ENCODE measurements at places on chromosomes 3 and 15.

- no peak for DNase-seq
Measured at GRCh38 chr3:144645300-144645699, 673.7 kb downstream of the DIPK2A start.

DNA sequence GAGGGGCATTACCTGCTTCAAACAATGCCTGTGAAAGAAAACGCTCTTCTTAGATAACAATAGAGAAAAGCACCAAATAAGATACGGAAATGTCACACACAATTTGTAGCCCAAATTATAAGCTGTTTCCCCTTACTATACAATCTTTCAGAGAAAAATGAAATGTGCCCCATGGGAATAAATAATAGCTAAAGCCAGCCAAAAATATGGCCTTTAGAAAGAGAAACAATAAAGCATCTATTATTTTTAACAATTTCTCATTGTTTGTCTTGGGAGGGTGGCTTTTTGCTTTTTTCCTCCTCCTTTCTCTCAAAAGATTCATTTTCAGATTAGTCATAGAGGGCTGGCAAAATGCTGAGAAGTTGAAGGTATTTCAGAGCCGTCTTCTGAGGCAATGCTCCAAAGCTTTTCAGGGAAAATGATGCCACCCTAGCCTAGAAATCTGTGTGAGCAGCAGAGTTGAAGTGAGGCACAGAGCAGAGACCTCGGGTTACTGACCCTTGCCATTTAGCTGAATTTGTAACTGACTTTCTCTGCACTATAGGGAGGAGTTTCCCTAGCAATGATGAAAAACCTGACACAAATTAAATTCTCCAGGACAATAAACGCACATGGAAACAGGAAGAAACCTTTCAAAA is 86.3 kb upstream of the PRICKLE2 start:
- no peak for DNase-seq

- no peak for DNase-seq
Measured at GRCh38 chr15:25329696-25330095, 109.1 kb downstream of the UBE3A start.

DNA sequence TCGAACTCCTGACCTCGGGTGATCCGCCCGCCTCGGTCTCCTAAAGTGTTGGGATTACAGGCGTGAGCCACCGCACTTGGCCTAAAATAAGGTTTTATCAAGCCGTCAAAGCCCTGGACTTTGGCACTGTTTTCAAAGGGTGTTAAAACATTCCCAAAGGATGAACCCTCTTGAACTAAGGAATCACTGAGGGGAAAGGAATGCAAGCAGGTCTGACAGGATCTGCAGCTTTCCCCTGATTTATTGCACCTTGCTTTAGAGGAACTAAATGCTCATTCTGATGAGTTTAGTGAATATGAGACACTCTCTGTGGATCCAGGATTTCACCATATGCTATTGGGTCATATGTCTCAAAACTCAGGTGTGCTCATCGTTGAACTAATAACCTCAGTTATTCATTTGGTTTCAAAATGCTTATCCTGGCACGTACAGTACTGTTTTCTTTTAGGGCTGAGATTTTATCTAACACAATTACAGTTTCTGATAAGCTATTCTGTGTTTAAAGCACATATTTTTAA is 63.0 kb upstream of the TSC22D2 start:
- DNase-seq, result no peak

DNA sequence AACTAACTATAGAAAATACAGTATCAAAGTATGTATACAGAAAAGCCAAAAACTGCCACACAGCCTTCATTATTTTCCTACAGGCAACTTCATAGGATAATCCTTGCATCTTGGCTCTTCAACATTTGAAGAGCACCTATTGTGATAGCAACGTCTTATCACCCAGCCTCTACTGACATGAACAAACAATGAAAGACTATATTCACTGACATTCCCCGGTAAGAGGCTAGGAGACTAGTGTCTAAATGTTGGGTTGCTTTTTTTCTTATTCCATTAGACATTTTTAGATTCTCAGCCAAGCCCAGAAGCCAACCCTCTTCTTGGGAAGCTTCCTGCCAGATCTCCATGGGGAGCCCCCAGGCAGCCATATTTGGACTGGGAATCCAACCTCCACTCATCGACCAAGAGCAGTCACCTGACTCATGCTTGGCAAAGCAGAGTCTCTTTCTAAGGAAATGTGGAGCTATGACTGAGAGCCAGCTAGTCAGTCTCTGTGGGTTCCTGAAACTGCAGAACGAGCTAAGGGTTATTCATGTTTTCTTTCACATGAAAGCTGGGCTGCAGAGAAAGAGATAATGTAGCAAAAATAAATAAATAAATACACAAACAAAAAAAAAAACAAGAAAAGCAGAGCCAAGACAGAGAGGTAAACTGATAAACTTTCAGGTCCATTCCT is 227.5 kb downstream of the MAGI1 start:
- no peak for DNase-seq

DNA sequence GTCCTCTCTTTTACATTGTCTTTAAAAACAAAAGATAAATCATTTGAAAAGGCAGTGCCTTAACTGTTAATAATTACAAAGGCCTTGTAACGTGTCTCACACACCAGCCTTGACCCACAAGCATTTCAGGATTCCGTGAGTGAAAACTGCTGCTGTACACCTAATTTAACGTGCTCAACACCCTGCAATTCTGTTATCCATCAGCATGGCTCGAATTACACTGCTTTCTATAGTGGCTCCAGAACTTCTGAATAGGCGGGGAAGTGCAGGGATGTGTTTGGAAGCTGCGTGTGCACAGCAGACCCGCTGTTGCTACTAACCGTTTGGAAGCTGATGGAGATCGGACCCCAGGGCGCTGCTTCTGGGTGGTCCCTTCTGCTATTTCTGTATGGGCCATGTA is 9.9 kb upstream of the ETFA start:
- DNase-seq, result no peak

GRCh38 chr15:96625256-96625655 is 294.8 kb downstream of the NR2F2 start:
- DNase-seq, result no peak

DNA sequence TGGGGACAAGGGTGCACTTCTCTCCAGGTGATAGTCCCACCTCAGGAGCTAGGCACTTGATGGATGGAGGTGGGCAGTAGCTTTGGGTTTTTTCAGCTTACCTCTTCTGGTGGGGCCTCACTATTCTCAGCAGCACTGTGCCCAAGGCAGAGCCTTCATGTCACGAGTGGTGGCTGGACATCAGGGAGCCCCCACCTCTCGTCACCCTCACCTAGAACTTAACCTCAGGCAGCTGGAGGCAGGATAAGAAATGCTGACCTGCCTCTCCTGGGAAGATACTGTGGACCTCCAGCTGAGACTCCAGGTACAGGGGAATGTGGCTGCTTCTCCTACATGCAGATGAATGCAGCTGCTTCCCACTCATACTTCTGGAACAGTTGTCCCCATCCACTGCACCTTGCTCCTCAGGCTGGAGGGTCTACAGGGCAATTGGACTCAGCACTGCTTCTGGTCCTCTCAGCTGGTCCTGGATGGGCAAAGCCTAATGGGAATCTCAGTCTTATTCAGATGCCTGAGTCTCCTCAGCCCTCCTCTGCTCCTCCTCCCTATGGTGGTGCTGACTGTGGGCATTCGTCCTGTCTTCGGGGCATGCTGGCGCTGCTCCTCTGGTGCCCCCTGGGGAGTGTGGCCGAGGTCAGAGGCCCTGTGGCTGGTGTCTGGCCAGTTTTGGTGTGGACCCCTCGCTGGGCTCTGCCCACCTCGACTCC is 129.9 kb downstream of the KLF13 start:
- no peak for DNase-seq

DNA sequence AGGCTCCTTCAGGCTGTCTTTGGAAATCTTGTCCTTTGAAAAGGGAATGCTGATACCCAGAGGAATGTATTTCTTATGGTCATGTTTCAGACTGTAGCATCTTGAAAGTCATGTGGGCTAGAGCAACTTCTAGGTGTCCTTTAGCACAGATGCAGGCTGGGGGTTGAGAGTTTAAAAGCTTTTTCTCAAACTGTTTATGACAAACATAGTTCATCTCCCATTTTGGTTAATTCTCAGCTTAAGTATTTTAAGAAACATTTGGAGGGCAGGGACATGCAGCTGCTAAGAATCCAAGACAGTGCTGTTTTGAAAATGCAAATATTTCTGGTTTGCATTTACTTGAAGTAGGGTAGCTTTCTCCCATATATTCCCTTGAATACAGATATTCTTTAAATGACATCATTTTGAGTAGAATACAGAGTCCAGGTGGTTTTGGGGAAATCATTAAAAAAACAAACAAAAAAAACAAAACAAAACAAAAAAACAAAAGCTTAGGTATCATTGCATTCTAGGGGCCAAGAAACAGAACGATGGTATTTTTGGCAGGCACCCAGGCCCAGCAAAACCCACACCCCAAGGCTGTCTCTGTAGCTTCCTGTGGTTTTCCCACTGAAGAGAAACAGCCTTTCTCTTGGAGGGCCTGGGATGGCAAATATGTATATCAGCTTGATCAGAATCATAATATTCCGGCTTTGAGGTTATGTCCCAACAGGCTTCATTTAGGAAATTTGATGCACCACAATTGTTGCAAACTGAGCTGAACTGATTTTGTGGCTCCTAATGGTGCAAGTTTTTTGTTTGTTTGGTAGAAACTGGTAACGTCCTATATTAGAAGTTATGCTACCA is 120.0 kb downstream of the ATG7 start:
- DNase-seq, result no peak

GRCh38 chr3:133377396-133377795 is 22.5 kb upstream of the BFSP2 start:
- DNase-seq, result no peak

All from esophagus squamous epithelium (tissue), 5 donors.